Activated T-cell treated with anti-CD3 and anti-CD28 coated beads for 48 hours (primary cell): ENCODE measurements at places on chromosomes 6 and 20.

- DNase-seq = no peak
Observed at GRCh38 chr20:33679758-33680485, 5.7 kb upstream of the NECAB3 start.

DNA sequence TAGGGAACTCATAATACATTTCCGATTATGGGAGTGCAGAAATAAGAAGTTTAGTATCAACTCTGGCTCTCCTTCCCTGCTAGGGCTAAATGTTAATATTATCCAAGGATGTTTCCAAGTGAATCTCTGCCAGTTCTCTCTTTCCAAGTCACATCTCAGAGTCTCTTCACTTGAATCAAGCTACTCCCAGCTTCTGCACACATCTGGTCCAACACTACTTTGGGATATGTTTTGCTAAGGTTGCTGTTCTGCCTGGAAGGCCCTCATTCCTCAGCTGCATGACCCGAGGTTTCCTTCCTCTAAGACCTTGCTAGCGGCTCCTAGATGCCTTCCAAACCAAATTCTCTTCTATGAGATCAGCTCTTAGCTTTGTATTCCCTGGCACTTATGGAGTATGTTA is 331.8 kb downstream of the GJA1 start:
- DNase-seq = no peak

GRCh38 chr6:52691718-52692117 is 20.8 kb downstream of the TMEM14A start:
- no peak for DNase-seq

DNA sequence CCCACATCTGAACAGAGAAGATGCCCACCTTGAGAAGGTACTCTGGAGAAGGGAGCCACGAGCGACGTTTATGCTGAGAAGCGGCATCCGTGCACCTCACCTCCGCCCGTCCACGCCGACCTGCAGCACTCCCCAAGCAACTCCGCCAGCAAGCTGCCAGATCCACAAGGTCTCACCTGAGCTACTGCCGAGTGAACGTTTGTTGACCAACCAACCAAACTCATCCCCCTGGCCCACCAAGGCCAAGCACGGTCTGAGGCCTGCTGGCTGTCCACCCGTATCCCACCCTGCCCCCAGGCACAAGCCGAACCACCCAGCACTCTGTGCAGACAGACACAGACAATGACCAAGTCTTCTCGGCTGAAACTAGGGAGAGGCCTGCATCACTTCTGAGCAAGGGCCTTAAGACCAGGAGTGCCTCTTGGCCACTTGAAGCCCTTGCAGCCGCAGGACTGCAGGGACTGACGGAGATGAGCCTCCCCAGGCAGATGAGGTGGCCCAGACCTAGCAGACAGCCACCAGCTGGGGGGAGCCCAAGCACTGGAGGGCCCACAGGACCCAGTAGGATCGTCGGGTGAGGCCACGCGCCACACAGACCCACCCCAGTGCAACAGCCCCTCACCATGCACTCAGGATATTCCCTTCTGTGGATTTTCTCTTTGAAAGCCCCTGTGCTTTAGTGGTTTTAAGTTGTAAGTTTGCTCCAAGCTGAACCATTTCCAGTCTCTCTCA is 12.1 kb downstream of the TAF4 start:
- DNase-seq = no peak

DNA sequence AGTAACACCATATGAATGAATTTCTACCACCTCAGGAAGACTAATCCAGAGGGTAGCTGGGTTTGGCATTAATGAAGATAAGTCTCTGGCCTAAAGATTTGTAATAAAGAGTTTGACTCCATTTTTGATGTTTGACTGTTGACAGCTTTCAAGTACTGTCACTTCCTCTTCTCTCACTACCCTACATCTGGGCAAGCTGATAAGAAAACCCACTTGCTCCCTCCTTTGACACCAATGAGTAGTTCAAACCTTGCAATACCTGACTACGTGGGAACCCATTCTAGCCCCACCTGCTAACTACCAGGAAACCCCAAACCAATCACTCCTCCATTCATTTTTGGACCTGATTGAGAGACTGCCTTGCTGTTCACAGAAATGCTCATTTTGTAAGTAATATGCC is 621.5 kb downstream of the TENT5A start:
- no peak for DNase-seq

DNA sequence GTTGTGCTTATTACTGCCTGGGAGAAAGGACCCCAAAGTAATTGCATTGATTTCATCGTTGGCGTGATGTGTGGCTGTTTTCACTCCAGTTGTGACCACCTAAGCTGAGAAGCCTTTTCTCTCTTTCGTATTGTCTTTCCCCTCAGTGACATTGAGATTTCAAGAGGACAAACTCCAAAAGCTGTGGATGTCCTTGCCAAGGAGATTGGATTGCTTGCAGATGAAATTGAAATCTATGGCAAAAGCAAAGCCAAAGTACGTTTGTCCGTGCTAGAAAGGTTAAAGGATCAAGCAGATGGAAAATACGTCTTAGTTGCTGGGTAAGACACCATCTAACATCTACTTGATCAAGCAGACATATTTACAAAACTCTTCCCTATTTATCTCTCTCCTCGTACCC is 60.5 kb downstream of the MTHFD1L start:
- DNase-seq = no peak

GRCh38 chr6:77650098-77650663 is 2.7 kb upstream of the MEI4 start:
- peak; percentile 5 for DNase-seq
